ENCODE measurements at places on chromosomes 12 and 14.

GRCh38 chr12:12007001-12007712, 63.6 kb upstream of the BCL2L14 start:
- no peak for DNase-seq

GRCh38 chr12:33304176-33304575, 135.4 kb downstream of the SYT10 start:
- no peak for DNase-seq

GRCh38 chr12:89731089-89731488, 22.5 kb upstream of the ATP2B1 start:
- no peak for DNase-seq

GRCh38 chr14:51638071-51638944, 13.4 kb upstream of the FRMD6 start:
- DNase-seq: no peak

DNA sequence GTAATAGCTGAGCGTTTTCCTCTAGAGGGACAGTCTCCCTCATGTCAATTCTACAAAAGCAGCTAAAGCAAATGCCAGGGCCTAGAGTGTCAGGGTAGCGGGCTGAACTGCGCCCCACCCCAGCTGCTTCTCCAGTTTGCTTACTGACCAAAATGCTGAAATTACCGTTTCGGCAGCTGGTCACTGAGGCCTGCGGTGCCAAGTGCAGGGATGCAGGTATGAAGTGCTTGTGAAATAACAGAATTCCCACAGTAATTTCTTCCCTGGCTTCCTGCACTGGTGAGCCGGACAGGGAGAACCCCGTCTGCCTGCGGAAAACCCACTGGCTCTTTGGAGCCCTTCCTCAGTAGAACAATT, 19.1 kb downstream of the PSMC1 start:
- no peak for DNase-seq
